ENCODE measurements at places on chromosomes 3 and 15.

GRCh38 chr15:48363474-48363873, 32.2 kb downstream of the DUT start:
- DNase-seq: no peak

GRCh38 chr15:33623010-33623409, 312.2 kb downstream of the RYR3 start:
- no peak for DNase-seq

GRCh38 chr3:194584320-194584776, 48.9 kb downstream of the TMEM44 start:
- DNase-seq: no peak

DNA sequence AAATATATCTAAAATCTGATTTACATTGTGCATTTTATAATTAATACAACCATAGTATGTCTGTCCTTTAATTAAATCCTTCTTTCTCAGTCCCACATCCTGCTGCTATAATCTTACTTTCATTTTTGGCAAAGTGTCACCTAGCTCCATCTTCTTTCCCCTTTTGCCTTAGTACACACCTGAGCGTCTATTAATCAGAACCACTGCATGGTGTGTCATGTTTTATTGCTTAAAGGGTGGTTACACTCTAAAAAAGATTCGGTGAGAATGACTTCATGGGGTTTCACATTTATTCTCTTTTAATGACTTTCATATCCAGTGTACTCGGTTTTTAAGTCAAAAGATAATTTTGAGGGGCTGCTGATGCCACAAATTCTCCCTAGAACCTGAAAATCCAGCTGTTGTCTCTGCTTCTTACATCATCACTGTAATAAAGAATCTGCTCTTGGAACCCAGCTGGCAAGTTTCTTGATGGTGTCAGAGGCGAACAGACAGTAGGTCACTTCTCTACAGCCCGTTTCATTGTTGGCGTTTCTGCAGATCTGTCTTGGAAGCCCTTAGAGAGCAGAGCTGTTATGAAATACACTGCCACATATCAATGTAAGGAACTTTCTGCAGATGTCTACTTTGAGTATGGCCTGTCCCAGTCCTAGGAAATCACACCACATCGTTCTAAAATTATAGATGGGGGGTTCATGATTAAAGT, 99.7 kb downstream of the TIGIT start:
- no peak for DNase-seq

GRCh38 chr15:90439946-90440345, 51.9 kb downstream of the IQGAP1 start:
- no peak for DNase-seq

DNA sequence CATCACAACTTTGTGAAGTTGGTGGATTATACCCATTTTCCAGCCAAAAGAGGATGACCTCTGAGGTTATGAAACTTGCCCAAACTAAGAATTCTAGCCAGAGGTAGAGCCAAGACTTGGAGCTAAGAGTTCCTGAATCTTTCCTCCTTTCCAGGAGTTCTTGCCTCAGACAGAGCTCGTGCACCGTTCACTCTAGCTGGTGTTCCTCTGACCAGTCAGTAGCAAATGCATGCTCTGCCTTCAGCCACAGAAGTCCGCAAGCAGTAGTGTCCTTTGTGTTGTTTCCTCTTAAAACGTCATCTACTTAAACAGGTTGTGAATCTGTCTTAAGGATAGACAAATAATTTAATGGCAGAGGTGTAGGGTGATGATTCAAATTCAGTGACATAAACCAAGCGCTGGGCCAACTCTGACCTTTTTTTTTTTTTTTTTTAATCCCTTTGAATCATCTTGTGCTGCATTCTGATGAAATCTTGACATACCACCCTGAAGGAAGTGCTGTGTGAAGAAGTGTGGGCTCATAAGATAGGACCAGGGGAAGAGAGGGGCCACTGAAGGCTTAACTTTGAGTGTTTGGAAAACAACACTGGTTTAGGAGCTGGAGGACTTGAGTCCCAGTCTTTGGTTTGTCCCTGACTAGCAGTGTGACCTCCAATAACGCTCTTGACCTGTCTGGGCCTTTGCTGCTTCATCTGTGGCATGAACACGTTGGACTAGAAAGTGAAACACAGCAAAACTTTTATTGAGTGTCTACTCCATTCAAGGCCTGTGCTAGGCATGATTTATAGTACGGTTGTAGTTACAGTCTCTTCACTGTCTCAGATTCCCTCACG, 53.4 kb downstream of the ITPR1 start:
- DNase-seq: no peak

GRCh38 chr3:4517643-4518311, 24.6 kb downstream of the ITPR1 start:
- no peak for DNase-seq

- no peak for DNase-seq
These were observed 211.9 kb upstream of the GOLGA6L4 start for GRCh38 chr15:84023636-84024035.

DNA sequence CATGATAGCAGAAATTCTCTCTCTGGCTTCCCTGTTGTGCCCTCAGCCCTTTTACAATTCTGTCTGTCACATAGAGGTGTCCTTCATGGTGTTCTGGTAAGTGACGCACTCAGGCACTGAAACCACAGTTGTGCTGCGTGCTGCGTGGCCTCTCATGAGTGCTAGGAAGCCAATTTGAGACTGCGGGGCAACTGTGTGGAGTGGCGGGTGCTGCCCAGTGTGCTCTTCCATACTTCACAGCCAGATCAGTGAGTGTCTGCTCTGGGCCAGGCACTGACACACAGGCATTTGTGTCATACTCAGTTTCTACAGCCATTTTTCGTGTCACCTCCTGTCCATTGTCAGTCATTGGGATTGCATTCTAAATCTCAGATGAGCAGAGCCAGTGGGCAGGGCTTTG, 133.1 kb upstream of the PLXNA1 start:
- no peak for DNase-seq

DNA sequence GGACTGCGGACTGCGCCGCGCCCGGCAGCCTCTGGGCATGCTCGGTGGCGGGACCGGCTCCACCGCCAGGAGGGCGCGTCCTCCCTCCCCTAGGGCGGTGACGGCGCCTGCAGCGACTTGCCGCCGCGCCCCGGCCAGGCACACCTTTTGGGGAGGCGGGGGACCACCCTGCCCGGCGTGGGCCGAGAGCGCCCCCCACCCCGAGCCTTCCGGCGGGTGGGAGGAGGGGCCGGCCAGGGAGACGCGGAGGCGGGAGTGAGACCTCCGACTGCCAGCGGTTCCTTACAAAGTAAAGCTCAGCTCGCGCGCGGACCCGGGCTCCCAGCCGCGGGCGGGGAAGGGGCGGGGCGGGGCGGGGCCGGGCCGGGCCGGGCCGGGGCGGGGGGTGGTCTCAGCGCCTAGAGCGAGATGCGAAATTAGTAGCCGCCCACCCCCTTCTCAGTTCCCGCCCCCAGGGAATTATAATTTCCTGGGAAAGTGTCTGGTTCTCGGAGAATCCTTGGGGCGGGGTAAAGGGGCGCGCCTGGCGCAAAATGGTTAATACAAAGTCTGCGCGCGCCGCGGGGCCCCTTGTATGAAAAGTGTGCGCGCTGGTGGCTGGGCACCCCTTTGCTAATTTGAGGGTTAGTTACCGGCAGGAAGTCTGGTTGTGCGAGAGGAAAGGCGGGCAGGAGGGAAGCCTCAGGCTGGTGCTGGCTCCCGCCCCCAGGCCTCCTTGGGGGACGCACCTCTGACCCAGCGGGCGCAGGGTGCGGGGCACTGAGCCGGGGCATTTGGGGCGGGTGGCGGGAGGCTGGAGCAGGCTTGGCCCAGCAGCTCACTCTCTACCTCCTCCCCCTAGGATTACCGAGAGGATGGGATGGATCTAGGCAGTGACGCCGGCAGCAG, 224.8 kb upstream of the IL12A start:
- DNase-seq: no peak

GRCh38 chr3:68360492-68360891, 571.9 kb downstream of the TAFA4 start:
- no peak for DNase-seq

GRCh38 chr15:75171408-75171807, 30.3 kb upstream of the C15orf39 start:
- no peak for DNase-seq

DNA sequence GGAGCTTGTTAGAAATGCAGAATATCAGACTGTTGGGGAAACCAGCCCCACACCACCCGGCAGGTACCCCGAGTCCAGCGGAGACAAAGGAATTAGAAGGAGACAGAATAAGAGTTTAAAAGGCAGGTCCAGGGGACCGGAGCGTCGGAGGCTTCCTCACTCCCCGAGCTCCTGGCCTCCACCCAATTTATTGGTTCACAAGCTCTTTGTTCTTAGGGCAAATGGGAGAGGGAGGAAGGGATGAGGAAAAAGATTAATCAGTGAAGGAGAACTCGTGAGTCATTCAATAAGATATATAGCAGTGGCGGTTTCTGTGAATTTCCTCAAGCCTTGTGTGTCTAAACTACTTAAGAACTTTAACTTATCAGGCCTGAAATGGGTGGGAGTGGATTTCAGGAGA, 32.1 kb upstream of the WDR72 start:
- DNase-seq: no peak

DNA sequence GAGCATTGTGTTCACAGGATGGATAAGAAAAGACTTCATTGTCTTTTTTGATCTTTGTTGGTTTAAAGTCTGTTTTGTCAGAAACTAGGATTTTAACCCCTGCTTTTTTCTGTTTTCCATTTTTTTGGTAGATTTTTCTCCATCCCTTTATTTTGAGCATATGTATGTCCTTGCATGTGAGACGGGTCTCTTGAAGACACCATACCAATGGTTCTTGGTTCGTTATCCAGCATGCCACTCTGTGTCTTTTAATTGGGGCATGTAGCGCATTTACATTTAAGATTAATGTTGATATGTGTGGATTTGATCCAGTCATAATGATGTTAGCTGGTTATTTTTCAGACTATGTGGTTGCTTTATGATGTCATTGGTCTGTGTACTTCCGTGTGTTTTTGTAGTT, 687.0 kb downstream of the NAALADL2 start:
- no peak for DNase-seq

GRCh38 chr15:65558336-65558735, 28.1 kb downstream of the HACD3 start:
- no peak for DNase-seq

DNA sequence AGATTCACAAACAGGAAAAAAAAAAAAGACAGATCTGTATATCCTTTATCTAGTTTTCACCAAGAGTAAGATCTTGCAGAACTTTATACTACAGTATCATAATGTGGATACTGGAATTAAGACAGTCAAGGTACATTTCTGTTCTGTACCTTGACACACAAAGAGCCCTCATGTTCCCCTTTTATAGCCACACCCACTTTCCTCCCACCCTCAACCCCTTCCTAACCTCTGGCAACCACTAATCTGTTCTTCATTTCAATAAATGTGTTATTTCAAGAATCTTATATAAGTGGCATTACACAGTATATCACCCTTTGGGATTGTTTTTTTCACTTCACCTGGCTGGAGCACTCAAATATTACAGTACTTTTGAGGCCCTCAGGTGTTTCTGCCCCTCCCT, 3.6 kb upstream of the RAB6B start:
- no peak for DNase-seq

DNA sequence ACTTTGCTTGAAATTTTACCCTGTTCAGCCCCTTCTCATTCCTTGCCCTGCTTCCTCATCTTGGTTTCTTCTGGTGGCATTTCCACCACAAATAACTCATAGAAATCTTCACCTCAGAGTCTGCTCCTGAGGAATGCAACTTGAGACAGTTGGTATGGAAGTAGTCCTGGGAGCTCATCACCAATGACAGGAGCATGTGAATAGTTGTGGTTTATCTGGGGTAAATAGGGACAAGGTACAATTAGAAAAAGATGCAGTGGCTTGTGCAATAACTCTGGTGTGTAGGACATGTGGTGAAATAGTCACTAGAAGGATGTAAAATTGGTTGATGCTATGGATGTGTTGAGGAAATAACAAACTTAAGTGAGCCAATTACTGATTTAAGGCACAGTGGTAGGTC, 72.7 kb upstream of the CHRNA7 start:
- no peak for DNase-seq

- DNase-seq: no peak
These were observed 46.9 kb upstream of the SLC24A5 start for GRCh38 chr15:48073881-48074280.

GRCh38 chr3:32816439-32817256, 1.1 kb upstream of the TRIM71 start:
- no peak for DNase-seq

DNA sequence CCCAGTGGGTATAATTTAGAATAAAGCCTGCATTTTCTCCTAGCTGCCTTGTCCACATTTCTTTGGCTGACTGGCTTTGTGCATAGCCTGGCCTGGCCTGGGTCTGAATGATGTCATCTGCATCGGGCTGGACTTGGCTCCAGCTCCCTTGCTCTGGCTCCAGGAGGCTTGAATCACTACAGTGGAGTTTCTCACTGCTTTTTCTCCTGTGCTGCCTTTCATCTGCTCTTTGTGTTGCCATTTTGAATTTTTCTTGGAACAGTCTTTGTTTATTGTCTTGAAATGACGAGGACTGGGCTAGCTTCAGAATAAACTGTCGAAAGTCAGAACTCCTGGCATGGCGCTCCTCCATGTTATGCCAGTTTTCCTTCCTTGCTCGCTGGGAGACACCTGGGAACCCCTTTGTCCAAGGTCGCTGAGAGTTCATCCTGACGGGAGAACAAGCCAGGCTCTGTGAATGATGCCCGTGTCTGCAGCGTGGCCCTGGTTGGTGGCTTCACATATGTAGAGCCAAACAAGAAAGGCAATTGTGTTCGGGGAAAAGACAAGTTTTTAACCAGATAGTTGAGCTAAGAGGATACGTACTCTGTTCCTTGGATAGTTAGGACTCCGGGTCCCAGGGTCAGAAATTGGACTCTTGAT, 258.9 kb downstream of the PDZRN3 start:
- DNase-seq: no peak

GRCh38 chr3:71395470-71395869, 188.1 kb downstream of the FOXP1 start:
- DNase-seq: no peak

DNA sequence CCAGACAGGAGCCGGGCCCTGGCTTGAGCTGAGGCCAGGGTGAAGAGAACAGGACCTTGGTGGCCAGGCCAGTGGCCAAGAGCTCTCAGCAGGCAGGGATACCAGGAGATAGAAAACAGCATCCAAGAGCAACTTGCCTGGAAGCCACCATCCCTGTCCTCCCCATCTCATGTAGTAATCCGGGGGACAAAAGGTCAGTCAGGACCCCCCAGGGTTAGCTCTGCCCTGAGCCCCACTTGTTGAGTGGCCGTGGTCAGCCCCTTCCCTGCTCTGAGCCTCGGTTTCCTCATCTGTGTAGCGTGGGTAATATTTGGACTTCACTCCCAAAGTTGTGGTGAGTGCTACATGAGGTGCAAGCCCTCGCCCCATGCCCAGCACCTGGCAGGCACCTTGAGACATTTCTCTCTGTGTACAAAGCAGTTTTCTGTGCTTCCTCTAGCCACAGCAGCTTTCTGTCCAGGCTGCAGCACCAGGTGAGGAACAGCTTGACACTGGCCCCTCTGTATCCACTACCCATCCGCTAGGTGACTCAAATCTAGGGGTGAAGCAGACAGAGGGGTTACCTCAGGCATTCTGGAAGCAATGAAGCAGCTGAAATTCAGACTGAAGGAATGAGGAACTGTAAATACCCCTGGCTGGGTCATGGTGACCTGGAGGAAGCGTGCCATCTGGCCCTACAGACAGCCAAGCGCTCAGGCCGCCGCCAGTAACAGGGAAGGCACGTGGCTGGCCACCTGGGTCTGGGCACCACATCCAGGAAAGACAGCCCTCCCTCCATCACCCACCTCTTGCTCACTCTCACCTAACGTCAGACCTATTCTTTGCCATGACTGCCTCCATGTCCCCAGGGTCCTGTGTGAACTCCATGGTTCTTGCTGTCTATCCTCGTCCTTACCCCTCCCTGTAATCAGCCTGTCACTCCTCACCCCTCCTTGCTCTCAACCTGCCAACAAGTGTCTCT, 6.7 kb downstream of the CISH start:
- no peak for DNase-seq

- DNase-seq: no peak
These were observed 45.6 kb upstream of the FSTL1 start for GRCh38 chr3:120496278-120497002.
